ENCODE measurements at places on chromosomes 1 and 21.
A peak's percentile ranks its signal among the peaks of the same experiment; 100 is the strongest.

- DNase-seq: no peak
Measured at GRCh38 chr1:97451046-97451826, 469.6 kb downstream of the DPYD start.

- DNase-seq: no peak
Measured at GRCh38 chr21:28828021-28828420, 164.7 kb downstream of the LTN1 start.

- DNase-seq: no peak
Measured at GRCh38 chr1:198449261-198449660, 91.2 kb downstream of the ATP6V1G3 start.

DNA sequence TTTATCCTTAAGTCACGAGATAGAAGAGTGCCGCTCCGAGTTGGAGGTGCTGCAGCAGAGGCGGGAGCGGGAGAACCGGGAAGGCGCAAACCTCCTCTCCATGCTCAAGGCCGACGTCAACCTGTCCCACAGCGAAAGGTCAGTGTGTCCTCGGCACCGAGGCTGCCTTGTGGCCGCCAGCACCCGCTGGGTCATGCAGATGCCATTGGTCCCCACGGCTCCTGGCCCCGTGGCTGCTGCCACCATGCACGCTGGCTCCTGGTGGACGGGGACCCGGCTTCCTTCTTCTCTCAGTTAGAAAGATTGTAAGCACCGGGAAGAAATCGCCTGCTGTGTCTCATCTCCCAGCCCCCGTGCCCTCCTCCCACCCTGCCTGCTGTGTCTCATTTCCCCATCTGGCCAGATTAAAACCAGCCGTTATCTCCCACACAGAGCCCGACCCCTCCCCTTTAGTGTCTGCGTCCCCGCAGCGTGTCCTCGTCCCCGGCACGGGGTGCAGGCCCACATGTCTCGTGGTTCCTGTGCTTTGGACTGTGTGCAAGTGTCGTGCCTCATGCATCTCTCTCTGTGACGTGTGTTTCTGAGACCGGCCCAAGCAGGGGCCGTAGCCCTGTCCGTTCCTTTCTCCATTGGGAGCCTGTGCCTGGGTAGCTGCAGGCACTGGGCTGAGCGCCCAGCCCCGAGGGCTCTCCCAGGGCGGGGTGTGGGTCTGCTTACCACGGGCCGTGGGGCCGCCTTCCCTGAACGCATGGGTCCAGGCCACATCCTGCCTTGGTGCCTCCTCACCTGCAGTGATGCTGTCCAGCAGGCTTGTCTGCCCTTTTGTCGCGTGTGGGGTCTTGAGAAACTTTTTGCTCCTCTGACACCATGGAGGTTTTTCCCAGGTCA is 62.1 kb downstream of the PCNT start:
- DNase-seq: no peak

DNA sequence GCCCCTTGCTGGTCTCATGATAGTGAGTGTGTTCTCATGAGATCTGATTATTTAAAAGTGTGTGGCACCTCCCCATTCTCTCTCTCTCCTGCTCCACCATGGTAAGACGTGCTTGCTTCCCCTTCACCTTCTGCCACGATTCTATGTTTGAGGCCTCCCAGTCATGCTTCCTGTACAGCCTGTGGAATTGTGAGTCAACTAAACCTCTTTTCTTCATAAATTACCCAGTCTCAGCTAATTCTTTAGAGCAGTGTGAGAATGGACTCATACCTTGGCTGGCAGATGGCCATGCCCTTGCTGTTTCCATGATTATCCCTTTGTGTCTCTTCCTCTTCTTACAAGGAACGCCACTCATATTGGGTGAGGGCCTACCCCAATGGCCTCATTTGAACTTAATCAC is 40.3 kb downstream of the PSMG1 start:
- DNase-seq: no peak

GRCh38 chr1:27103498-27103897 is 51.4 kb downstream of the SLC9A1 start:
- no peak for DNase-seq

GRCh38 chr21:38269576-38269936 is 12.8 kb downstream of the KCNJ15 start:
- DNase-seq: no peak

DNA sequence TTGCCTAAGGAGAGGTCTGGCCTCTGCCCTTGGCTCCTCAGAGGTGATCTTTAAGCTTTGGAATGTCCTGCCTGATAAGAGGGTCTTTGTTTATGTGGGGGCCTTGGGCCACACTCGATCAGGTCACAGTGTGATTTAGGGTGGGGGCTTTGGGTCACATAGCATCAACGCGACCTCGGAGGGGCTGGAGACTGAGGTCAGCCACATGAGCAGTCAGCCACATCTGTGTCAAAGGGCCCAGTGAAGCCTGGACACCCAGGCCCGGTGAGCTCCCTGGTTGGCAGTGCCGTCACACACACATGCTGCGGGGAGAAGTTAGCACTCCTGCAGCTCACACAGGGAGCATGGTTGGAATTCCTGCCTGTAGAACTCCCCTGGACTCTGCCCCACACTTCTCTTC is 345.0 kb downstream of the NPHP4 start:
- no peak for DNase-seq

DNA sequence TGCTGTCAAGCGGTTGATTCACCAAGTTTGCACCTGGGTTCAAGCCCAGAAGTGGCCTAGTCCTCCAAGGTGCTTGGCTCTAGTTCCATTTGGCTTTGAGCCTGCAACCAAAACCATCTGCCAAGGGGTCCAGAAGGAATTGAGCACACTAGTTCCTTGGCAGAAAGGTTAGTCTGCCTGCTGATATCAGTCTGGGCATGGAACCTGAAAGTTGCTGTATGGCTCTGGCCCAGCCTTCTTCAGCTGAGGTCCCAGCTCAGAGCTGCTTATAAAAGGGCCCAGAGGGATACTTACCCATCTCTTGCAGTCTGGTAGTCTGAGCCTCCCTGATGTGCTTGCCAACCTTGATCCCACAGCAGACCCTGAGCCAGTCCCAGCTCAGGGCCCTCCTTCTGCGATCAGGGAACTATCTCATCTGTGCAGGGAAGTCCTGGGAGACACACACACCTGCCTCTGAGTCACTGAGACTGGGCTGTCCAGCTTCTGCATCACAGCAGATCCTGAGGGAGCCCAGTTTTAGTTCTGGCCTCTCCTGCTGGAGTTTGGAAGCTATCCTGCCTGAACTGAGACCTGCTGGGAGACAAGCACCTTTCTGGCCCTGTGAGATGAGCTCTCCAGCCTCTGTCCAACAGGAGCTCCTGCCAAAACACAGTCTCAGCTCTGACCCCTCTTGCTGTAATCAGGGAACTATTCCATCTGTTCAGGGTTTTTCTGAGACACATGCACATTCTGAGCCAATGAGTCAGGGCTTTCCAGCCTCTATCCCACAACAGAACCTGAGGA is 75.8 kb downstream of the CTH start:
- DNase-seq: no peak

GRCh38 chr1:69739251-69739605 is 171.5 kb downstream of the LRRC7 start:
- DNase-seq: no peak

DNA sequence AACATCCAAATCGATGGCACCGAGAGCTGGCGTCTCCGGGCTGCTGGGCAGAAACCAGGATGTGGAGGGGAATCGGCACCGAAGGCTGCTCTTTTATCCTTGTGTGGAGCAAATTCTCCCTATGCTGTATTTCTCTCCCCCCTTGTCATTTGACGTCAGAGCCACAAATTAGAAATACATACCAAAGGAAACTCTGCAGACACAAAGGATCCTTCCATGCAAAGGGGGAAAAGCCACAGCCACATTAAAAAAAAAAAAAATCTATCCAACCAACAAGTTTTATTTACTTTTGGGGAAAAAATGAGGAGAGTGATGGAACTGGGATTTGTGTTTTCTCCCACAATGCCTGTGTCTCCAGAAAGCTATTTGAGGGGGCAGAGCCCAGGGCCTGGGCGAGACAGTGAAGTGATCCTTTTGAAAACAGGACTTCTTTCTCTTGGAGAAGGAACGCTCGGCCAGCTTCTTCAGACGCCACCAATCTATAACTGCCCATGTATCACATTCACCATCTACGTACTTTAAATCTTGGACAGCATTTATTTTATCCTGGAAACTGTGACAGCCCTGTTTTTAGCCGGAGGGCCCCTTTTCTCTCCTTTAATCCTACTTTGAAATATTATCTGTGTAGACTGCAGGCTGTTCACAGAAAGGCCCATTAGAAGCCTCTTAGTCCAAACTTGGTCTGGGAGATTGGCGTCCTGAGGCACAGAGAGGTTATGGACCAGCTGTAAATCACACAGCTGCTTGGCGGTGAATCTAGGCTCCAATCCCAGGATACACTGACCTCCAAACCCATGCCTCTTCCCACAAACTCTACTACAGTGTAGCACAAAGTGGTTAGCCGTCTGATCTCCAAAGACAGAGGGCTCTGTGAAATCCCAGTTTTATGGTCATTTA is 4.5 kb downstream of the KANK4 start:
- no peak for DNase-seq

- peak; percentile 56 for DNase-seq
Measured at GRCh38 chr1:32201011-32201855, 838 bp downstream of the CCDC28B start.

- DNase-seq: no peak
Measured at GRCh38 chr1:101745551-101746270, 251.0 kb downstream of the OLFM3 start.

DNA sequence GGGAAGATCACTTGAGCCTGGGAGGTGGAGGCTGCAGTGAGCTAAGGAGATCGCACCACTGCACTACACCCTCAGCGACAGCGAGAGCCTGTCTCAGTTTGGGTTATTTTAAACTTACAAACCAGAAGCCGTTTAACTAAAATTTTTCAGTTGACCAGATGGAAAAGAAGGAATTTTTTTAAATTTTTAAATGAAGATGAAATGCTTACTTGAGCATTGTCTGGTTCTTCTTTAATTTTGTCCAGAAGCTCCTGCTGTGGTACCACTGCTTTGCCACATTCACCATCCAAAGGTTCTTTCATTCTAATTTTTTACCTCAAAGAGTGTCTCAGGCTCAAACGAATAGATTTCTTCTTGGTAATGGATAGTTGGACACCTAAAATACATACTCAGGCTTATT is 1.4 kb downstream of the ZMYM6 start:
- DNase-seq: no peak

GRCh38 chr1:88726697-88727096 is 42.6 kb downstream of the PKN2 start:
- DNase-seq: no peak

GRCh38 chr1:48362901-48363300 is 109.1 kb downstream of the SPATA6 start:
- DNase-seq: no peak

DNA sequence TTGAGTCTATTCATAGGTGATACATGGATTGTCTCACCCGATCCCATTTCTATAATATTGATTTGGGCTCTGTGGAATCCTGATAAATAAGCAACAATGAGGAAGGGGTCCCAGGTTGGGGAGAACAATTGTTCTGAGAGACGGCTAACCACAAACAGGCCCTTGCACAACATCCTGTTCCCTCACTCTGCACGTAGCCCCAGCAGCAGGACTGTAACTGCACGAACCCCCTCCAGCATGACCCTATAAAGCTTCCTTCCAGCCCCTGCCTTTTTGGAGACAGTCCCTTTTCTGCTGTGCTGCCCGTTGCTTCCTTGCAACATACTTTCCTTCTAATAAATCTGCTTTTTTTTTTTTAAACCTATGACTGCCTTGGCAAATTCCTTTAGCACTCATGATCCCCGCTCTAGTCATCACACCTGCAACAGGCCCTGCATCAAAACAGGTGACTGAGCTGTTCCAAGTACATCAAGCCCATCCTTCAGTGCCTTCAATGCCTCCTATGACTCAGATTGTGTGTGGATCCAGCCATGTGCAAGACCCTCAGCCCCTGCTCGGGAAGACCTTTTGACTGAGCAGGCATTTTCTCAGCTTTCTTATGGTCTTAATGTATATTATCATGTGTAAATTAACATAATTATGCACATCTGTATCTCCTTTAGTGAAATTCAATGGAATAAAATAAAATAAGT is 63.7 kb upstream of the B3GALNT2 start:
- DNase-seq: no peak

GRCh38 chr1:151362308-151363155 is 10.0 kb downstream of the SELENBP1 start:
- no peak for DNase-seq

- DNase-seq: no peak
Measured at GRCh38 chr1:47812904-47813514, 184.2 kb downstream of the TRABD2B start.

DNA sequence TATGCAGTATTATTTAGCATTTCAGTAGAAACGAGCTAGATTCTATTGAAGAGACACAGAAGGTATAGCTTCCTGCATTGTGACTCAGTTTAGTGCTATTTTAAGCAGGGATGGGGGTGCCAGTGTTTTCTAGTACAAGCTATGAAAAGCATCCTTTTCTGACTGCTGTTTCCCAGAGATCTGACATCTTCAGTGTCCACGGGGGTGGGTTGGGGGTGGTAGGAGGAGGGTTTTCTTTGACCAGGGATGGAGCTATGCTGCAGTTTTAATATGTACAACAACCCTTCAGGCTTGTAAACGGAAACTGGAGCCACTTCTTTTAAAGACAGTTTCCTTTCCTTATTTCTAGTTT is 2.7 kb upstream of the NEGR1 start:
- no peak for DNase-seq

DNA sequence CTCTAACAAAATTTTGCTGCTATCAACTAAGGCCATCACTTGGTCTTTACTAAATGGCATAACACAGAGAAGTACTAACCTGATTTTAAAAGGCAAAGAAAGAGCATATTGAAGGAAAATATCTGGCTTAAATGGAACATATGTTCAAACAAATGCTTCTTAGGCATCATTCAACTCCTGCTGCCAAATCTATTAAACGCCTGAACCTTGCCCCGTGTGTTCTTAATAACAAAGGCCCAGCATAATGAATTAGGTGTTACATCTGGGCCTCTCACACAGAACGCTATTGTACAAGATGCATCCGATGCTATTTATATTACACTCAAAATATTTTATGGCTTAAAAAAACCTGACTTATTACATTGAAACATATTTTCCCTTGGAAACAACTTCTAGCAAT is 48.4 kb downstream of the B3GALNT2 start:
- no peak for DNase-seq

- DNase-seq: no peak
Measured at GRCh38 chr21:38903690-38904139, 98.0 kb downstream of the ETS2 start.

DNA sequence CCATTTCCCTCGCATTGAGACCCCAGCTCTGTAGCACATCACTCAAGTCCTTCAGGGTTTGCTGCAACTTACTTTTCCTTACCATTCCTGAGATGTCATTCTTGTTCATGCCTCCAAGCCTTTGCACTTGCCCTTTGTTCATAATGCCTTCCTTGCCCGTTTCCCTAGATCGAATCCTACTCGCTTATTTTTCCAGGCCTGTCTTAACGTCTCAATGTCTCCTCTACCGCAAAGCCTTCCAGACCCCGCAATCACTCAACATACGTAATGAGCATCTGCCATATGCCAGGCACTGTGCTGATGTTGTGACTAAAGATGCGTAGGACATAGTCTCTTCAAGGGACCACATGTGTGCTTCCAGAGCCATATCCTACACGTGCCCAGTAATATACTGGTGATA is 31.1 kb upstream of the CNIH3 start:
- no peak for DNase-seq

DNA sequence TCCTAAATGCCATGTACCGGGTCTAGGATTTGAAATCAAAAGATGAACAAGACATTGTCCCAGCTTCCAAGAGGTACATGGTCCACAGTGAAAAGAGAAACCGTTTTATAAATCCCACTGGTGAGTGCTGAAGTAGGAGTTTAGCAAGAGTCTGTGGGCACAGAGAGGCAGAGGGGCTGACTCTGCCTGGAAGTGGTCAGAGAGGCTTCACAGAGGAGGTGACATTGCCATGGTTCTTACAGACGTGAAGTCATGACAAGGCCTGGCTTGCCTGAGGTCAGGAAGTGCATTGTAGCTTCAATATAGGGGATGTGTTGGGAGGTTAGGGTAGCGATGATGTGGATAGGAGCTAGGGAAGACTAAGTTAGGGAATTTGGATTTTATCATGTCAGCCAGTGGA is 28.4 kb downstream of the MAPKAPK2 start:
- DNase-seq: no peak

Measured in stimulated activated CD4-positive, alpha-beta T cell treated with anti-CD3 and anti-CD28 coated beads, TNF-alpha, amount 100 ng/mL, for 4 hours (primary cell).